IMR-90 (cell line): ENCODE measurements at places on chromosomes 16 and 17. TPM values are rescaled to one million over a fixed set of nuclear protein-coding genes. Genes with fewer than 3 reads are reported as not detected.

The SSTR5 gene
- not detected in 2 replicates for total RNA-seq

GRCh38 chr17:72219824-72220493 lies 99.1 kb downstream of the SOX9 start:
- DNase-seq, result no peak

DNA sequence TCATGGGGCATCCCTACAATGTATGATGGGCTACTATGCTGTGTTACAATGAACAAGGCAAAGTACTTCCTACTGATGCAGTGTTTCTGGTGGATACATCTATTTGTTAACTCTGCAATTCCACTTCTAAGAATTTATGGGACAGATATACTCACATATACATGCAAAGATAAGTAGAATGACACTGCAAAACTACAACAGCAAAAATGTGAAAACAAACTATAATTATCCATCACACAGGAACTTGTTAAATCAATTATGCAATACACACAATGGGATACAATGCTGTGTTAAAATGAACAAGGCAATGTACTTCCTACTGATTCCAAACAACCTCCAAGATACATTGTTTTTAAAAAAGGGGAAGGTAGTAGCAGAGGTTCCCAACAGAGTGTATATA lies 3.2 kb downstream of the DDX52 start:
- no peak for DNase-seq

DNA sequence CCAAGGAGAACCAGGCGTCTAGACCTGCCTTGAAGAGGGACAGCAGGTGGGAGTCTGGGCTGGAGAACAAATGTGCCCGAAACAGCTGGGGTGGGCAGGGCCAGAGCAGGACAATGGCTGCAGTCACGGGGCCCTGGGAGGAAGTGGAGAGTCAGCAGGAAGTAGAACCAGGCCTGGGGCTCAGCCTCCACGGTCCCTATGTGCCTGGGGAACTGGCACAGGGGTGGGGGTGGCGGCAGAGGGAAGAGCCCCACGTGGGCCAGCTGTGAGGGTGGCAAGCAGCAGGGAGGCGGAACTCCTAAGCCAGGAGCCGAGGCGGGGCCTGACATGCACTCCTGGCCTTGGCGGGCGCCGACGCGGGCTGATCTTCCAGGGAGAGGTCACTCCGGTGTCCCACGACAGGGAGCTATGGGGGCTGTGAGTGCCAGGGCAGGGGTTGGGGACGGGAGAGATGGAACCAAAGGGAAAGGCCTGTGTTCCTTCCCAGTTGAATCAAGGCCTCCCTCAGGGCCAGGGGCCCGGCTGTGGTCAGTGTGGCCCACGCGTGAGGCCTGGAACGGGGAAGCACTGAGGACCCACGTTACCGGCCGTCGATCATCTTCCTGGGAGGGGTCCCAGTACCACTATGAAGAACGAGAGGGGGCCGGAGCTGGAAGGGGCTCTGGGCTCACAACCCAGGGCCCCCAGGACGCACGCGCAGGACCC lies 42.7 kb downstream of the TIMM22 start:
- DNase-seq, result no peak

- DNase-seq, result no peak
These were observed 247.0 kb downstream of the GSG1L start for GRCh38 chr16:27816561-27816960.
